Activated CD4-positive, CD25-positive, alpha-beta regulatory T cell treated with anti-CD3 and anti-CD28 coated beads, Interleukin-2, amount 50 U/mL, for 72 hours (primary cell): ENCODE measurements at places on chromosomes 4 and X.

DNA sequence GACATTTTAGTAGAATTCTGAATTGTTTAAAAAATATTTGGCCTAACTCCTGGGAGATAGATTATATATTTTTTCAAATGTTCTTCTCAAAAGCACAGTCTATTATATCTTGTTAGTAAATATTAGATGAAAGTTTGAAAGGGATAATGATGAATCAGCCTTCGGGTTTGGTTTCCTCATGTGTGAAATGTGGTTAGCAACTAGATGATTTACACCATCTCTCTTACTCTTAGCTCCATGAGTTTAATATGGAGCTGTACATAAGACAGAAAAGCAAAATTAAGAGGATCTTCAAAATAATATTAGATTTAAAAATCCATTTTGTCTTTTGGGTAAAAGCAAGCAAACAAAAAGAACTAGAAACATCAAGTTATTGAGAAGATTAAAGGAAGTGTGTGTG is 120.8 kb upstream of the SFRP2 start:
- DNase-seq = no peak

GRCh38 chr4:139214039-139214534 is 37.1 kb upstream of the ELF2 start:
- DNase-seq = no peak

DNA sequence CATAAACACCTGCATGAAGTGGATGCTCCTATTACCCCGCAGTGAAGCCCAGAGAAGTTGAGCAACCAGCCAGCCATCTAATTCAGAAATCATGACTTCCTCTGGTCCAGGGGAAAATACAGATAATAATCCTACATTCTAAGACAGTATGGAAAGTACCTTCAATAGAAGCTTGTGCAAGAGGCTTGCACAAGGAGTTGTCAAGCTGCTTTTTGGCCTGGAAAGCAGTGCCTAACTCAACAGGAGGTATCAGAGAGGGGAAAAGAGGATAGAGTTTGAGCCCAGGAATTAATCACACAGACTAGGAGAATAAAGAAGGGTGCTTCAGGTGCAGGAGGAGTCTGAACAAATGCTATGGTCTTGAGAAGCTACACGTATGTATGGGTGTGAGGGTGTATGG is 26.7 kb downstream of the TMEM192 start:
- no peak for DNase-seq

- no peak for DNase-seq
These were observed 174.5 kb downstream of the GPC3 start for GRCh38 chrX:133810925-133811324.

- no peak for DNase-seq
These were observed 973.3 kb downstream of the PCDH18 start for GRCh38 chr4:136558940-136559494.

DNA sequence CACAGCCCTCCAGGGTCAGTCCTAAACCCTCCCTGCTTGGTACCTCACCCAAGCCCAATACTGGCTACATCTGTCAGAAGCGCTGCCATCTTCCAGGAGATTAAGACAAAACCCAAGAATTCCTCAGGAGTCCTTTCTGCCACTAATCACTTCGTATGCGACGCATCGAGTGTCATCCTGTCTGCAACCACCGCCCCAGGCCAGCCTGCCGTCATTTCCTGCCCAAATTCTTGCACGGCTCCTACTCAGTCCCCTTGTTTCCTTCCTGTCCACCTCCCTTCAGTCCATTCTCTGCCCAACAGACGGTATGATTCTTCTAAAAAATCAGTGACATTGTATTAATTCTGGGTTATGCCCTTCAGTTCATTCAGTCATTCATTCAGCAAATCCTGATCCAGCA is 113.6 kb downstream of the NFKB1 start:
- no peak for DNase-seq

DNA sequence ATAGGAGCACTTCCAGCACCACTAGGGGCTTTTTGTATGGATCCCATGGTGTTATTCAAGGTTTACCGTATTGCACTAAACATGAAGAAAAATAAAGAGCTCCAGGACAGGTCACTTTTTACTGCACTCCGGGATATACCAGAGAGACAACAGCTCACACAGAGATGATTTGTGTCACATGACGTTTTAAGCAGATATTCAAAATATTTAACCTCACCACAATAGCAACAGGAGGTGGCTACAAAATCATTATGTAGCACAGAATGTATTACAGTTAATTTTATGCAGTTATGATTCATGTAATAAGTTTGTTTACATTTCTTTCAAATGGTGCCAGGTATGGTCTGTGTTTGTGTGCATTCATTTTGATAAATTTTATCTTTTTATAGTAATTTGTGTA is 100.6 kb downstream of the LUZP4 start:
- no peak for DNase-seq

DNA sequence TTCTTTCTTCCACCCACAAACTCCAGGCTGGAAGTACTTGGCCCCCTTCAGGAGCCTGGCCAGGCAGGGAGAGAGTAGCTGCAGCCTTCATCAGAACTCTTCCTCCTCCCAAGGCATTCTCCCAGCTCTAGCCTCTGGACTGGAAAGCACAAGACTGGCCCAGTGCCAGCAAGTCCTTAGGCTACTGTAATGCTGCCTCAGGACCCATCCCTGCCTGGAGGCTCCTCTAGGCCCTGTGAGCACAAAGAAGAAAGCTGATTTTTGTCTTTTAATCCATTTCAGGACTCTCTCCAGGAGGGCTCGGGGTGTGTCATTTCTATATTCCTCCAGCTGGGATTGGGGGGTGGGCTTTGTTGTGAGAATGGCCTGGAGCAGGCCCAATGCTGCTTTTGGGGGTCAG is 10.8 kb downstream of the AWAT2 start:
- no peak for DNase-seq

GRCh38 chrX:640641-641040 is 10.1 kb downstream of the SHOX start:
- DNase-seq = no peak

GRCh38 chr4:5758741-5759140 is 47.7 kb downstream of the EVC start:
- no peak for DNase-seq

- no peak for DNase-seq
These were observed 17.3 kb downstream of the FNIP2 start for GRCh38 chr4:158786121-158786601.
